OCI-LY7 (cell line): ENCODE measurements at places on chromosomes 5 and 9. TPM values are rescaled to one million over a fixed set of nuclear protein-coding genes. Genes with fewer than 3 reads are reported as not detected.

The OLFM1 gene
- total RNA-seq, result not detected in 2 replicates

The ZFAND5 gene
- 54.3 and 57.7 TPM in 2 replicates for total RNA-seq

The NRG2 gene
- total RNA-seq, result not detected in 2 replicates

The CCDC171 gene
- 18.2 and 26.2 TPM in 2 replicates for total RNA-seq

The ANKRD31 gene
- 0.13 TPM in 1 of 2 replicates, not detected in the other for total RNA-seq

The F2RL1 gene
- total RNA-seq, result not detected in 2 replicates

The SPZ1 gene
- not detected in 2 replicates for total RNA-seq

The GLRA1 gene
- total RNA-seq, result not detected in 2 replicates

The NIPBL gene
- 56.1 and 61.5 TPM in 2 replicates for total RNA-seq

The MTRR gene
- total RNA-seq, result 67.1 and 72.6 TPM in 2 replicates

The SECISBP2 gene
- total RNA-seq, result 85.5 and 108 TPM in 2 replicates

The ALDH7A1 gene
- not detected in 2 replicates for total RNA-seq

The PPP1R26 gene
- 0.21 and 0.52 TPM in 2 replicates for total RNA-seq

The FOXD4L6 gene
- 0.29 TPM in 1 of 2 replicates, not detected in the other for total RNA-seq

The STXBP1 gene
- total RNA-seq, result 20.4 and 22.1 TPM in 2 replicates

The CCNI2 gene
- total RNA-seq, result not detected in 2 replicates

The FAXDC2 gene
- 0.10 and 0.28 TPM in 2 replicates for total RNA-seq

The ADRB2 gene
- 4.4 and 4.6 TPM in 2 replicates for total RNA-seq

The BASP1 gene
- total RNA-seq, result 23.4 and 28.1 TPM in 2 replicates

The CNTNAP3 gene
- not detected in 2 replicates for total RNA-seq

The DRD1 gene
- not detected in 2 replicates for total RNA-seq

The DEPDC1B gene
- total RNA-seq, result 47.6 and 51.9 TPM in 2 replicates

The ARID3C gene
- total RNA-seq, result 0.38 and 0.44 TPM in 2 replicates

The SLC1A1 gene
- not detected in 2 replicates for total RNA-seq

The SVEP1 gene
- not detected in 2 replicates for total RNA-seq

The SGCD gene
- not detected in 2 replicates for total RNA-seq

The SPATA6L gene
- total RNA-seq, result 0.49 and 2.3 TPM in 2 replicates

The TSLP gene
- total RNA-seq, result not detected in 2 replicates

The TMEM174 gene
- 0.25 TPM in 1 of 2 replicates, not detected in the other for total RNA-seq

The PCDHA9 gene
- not detected in 2 replicates for total RNA-seq

The IQGAP2 gene
- 48.7 and 50.2 TPM in 2 replicates for total RNA-seq

The GNA14 gene
- total RNA-seq, result not detected in 2 replicates

The DDX4 gene
- not detected in 2 replicates for total RNA-seq

The PITX1 gene
- 66.8 and 76.4 TPM in 2 replicates for total RNA-seq
